ENCODE measurements at places on chromosomes 11 and 22.

GRCh38 chr11:94297985-94298576 lies 6.3 kb upstream of the IZUMO1R start:
- DNase-seq, result no peak

DNA sequence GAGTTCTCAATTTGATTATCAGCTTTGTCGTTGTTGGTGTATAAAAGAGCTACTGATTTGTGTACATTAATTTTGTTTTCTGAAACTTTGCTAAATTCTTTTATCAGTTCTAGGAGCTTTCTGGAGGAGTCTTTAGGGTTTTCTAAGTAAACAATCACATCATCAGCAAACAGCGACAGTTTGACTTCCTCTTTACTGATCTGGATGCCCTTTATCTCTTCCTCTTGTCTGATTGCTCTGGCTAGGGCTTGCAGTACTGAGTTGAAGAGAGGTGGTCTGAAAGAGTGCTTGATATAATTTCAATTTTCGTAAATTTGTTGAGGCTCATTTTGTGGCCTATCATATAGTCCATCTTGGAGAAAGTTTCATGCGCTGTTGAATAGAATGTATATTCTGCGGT lies 213.0 kb downstream of the DLG2 start:
- no peak for DNase-seq

DNA sequence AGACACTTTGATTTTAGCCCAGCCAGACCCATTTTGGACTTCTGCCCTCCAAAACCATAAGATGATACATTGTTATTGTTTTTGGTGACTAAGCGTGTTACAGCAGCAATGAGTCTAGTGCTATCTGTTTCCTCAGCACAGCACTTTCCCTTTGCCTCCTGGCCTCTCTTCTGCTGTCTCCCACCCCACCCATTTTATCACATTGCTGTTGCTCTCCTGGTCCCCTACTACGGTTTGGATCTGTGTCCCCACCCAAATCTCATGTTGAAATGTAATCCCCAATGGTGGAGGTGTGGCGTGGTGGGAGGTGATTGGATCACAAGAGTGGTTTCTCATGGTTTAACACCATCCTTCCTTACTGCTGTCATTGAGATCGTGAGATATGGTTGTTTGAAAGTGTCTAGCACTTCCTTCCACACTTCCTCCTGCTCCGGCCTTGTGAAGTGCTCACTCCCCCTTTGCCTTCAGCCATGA lies 59.8 kb upstream of the CD82 start:
- no peak for DNase-seq

GRCh38 chr11:119424775-119425174 lies 1.8 kb upstream of the THY1 start:
- DNase-seq, result no peak

GRCh38 chr22:39627208-39627607 lies 56.7 kb downstream of the CACNA1I start:
- DNase-seq, result no peak

DNA sequence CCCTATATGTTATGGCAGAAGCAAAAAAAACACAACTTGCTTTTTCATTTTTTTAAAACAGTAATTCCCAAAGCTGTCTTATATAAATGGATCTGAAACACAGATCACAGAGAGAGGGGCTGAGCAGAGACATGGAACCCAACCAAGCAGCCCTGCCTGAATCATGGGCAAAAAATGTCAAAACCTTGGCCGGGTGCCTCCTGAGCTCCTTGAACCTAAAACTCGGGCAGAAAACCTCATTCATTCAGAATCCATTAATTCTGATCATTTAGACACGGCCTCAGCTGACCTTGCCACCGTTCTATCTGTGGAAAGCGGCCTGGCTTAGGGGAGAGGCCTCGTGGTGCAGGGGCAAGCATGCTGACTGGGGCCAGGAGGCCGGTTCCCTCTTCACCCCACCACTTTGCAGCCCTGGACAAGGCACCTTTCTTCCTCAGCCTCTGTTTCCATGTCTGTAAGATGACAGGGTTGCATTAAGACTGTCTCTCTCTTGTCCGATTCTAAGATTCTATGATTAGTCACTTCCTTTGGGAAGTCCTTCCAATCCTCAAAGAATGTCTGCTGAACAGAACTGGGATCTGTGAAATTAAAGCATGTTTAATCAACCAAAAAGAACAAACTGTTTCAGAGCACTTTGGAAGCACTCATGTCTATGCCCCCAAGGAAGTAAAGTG lies 26.0 kb downstream of the TENM4 start:
- no peak for DNase-seq

GRCh38 chr22:46381142-46381541 lies 45.6 kb downstream of the TRMU start:
- no peak for DNase-seq

- no peak for DNase-seq
These were observed 35.3 kb downstream of the DGCR2 start for GRCh38 chr22:19086896-19087295.

DNA sequence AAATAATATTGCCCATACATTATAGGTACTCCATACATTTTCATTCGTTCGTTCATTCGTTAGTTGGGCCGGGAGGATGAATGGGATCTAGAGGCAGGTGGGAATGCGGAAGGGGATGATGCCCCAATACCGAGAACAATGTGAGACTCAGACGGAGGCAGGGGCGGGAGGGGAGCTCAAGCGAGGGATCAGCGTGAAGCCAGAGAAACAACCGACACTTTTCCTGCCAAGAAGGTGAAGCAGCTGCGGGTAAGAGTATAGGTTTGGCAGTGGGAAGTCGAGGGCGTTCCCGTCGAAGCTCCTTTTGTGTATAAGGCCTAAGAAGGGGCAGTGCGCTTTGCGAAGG lies 1.1 kb upstream of the ARHGEF17 start:
- no peak for DNase-seq

GRCh38 chr11:69552951-69553350 lies 71.5 kb downstream of the LINC01488 start:
- no peak for DNase-seq

GRCh38 chr22:37126383-37126782 lies 16.9 kb upstream of the TMPRSS6 start:
- no peak for DNase-seq

DNA sequence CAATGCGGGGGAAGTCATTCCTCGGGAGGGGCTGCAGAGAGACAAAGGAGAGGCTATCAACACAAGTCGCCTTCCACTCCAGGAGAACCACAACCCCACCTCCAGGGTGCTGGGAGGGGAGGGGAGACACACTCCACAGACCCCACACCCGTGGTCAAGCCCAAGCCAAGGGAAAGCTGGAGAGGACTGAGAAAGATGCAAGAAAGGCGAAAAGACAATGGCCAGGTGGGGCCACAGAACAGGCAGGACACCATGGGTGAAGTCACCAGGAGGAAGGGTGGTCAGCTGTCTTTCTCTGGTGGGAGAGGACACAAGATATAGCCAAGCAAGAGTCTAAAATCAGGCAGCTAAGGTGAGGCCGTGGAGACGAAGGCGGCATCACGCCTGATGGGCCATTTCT lies 16.0 kb downstream of the HDHD5 start:
- no peak for DNase-seq

DNA sequence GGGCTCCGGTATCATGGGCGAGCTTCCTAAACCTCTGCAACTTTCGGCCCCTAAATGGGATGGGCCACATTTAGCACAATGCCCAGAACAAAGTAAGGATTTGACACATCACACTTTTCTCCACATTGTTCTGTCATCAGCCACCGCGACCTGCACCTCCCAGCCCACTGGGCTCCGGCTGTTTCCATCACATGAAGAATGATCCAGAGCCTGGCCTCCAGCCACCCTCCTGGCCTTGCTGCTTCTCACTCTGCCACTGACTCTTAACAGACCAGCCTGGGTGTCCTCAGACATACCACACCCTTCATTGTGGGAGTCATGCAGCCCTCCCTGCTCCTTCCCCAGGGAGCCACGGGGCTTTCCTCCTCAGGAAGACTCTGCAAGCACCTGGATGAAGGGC lies 113.7 kb downstream of the IGLL1 start:
- no peak for DNase-seq

GRCh38 chr11:25163421-25163820 lies 666.6 kb downstream of the LUZP2 start:
- no peak for DNase-seq

DNA sequence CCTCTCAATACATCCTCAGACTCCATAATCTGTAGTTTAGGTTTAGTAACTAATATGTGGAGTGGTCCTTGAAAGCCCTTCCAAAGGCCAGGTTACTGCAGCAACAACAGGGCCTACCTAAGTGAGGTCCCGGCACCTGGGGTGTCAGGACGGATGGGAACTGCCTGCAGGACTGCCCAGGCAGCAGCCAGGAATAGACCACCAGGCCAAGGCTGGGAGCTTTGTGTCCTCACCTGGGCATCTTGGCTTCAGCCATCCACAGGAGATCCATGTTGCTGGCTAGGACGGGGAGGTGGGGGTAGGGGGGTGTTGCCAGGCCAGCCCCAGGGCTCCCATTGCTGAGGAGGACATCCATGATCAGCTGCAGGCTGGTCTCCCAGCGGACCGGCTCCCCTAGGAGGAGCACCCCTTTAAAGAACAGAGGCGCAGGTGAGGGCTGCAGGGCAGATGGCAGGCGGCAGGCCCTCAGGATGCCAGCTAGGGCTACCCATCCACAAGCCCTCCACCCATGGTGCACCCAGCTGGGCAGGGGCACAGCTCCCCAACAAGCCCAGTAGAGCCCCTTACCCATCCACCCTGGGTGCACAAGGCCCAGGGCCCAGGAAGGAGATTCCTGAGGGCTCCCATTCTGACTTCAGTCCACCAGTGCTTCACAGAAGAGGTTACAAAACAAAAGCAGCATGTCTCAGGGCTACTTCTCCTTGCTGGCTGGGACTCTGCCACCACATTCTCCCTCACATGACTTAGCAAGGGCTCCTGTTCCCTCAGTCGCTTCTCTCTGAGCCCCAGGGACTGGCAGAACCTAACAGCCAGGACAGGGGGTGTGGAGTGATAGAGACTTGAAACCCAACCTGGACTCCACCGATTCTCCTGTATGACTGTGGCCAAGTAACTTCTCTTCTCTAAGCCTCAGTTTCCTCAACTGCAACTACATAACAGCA lies 18.0 kb downstream of the HDHD5 start:
- DNase-seq, result no peak

- DNase-seq, result no peak
These were observed 17.8 kb downstream of the SLC25A18 start for GRCh38 chr22:17581056-17581455.

DNA sequence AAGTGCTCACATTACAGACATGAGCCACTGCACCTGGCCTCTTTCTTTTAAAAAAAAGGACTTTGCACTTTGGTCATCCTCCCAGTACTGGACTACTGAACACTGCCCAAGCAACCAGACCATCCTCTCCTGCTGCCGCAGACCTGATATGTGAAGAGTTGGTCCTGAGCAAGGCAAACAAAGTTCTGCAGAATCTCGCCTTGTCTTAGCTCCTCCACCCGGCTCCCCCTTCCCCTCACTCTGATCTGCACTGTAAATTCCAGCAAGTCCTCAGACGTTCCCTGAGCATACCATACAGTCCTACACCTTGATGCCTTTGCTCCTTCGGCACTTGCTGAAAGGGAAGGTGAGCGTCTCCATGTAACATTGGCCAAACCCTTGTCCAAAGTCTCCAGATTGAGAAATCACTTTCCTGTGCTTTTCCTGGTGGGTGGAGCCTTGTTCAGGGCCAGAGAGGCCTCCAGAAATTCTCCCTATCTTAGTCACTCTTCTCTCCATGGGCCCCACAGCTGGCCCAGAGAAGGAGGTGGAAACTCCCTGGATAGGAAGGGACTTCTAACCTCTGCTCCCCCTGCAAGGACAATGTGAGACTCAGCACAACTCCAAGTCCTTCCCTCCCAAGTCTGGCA lies 47.0 kb upstream of the TIMP3 start:
- DNase-seq, result no peak

DNA sequence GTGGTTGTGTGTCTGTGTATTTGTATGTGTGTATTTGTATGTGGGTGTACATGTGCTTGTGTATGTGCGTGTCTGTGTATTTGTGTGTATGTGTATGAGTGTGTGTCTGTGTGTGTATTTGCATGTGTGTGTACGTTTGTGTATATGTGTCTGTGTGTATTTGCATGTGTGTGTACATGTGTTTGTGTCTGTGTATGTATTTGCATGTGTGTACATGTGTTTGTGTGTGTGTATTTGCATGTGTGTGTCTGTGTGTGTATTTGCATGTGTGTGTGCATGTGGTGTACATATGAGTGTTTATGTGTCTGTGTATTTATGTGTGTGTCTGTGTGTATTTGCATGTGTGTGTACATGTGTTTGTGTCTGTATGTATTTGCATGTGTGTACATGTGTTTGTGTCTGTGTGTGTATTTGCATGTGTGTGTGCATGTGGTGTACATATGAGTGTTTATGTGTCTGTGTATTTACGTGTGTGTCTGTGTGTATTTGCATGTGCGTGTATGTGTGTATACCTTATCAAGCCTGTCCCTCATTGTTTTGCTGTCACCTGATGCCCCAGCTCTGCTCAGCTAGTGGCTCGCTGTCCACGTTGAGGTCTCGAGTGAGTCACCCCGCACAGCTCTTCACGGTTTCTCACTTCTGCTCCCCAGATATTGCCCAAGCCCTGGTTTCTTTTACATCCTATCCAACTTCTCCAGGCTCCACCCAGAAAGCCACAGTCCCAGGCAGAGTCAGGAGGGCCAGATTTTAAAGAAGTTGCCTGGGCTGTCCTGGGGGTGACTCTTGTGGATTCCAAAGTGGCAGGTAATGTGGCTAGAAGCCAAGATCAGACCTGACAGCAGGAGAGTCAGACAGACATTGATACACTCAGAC lies 15.2 kb downstream of the MB start:
- no peak for DNase-seq

GRCh38 chr11:120285256-120285655 lies 39.8 kb upstream of the TLCD5 start:
- no peak for DNase-seq

- no peak for DNase-seq
These were observed 547 bp downstream of the PARVG start for GRCh38 chr22:44181033-44181911.

- DNase-seq, result no peak
These were observed 16.2 kb upstream of the MMP13 start for GRCh38 chr11:102971766-102972165.

DNA sequence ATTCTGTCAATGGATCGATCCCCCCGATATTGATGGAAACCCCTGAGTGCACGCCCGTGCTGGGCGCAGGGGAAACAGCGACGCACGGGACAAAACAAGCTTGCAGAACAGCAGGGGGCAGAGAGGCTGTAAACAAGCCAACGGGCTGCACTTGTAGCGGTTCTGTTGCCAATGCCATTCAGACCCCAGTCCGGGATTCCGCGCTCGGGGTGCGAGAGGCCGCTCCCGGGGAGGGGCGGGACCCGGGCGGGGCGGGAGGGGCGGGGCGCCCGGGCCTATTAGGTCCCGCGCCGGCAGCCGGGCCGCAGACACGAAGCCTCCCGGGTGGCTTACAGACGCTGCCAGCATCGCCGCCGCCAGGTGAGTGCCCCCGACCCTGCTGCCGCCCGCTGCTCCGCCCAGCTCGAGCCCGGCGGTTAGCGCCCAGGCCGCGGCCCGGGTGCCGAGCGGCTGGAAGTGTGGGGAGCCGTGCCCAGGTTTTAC lies at the start of gene BIK:
TSS of gene BIK (plus strand) at position 307 of the 483 bp plus-strand sequence. CDS start 13,273 bp downstream, outside the sequence.
- peak; percentile 17 for DNase-seq

DNA sequence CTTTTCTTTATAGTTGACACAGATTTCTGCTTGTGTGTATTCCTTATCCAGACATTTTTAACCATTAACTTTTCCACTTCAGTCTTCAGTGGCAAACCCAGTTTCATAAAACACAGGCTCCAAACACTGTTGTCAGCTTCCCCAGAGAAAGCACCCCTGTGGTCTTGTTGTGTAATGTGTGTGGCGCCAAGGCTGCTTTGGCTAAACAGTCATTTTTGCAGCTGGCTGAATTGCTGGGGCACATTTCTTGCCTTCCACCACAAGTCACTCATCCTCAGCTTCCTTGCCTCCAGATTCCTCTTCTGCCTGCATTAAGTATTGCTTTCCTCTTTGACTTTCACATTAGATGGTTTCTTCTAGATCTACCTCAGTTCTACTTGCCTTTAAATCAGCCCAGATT lies 40.5 kb downstream of the ARHGAP1 start:
- DNase-seq, result no peak

All from NCI-H1694 treated with DMSO at 0.1 percent for 48 hours (cell line).